ENCODE measurements at places on chromosomes 5 and 9.

DNA sequence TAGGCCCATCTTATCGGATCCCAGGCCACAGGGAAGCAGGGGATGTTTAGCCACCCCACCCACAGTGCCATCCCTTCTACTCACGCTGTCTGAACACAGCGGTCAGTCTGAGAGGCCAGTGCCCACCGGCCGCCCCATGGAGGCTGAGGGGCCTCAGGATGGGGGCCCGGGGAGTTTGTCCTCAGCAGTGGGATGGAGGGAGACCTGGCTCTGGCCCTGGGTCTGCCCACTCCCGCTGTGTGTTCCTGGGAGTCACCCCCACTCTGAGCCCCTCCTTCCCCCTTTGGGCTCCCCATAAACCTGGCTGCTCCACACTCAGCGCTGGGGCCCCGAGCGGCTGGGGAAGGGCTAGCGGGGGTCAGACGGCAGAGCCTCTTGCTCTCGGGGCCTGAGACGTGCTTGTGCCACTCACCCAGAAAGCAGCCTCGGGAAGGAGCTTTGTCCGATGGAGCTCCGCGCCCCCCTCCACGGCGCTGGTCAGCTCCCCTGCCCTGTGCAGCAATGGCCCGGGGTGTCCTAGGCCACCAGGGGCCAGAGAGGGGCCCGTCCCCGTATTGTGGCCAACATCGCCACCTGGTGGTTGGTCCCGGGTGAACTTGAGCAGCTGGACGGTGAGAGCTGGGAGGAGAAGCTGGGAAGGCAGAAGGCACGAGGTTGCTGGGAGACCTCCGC, 10.9 kb upstream of the LAMC3 start:
- DNase-seq: no peak

DNA sequence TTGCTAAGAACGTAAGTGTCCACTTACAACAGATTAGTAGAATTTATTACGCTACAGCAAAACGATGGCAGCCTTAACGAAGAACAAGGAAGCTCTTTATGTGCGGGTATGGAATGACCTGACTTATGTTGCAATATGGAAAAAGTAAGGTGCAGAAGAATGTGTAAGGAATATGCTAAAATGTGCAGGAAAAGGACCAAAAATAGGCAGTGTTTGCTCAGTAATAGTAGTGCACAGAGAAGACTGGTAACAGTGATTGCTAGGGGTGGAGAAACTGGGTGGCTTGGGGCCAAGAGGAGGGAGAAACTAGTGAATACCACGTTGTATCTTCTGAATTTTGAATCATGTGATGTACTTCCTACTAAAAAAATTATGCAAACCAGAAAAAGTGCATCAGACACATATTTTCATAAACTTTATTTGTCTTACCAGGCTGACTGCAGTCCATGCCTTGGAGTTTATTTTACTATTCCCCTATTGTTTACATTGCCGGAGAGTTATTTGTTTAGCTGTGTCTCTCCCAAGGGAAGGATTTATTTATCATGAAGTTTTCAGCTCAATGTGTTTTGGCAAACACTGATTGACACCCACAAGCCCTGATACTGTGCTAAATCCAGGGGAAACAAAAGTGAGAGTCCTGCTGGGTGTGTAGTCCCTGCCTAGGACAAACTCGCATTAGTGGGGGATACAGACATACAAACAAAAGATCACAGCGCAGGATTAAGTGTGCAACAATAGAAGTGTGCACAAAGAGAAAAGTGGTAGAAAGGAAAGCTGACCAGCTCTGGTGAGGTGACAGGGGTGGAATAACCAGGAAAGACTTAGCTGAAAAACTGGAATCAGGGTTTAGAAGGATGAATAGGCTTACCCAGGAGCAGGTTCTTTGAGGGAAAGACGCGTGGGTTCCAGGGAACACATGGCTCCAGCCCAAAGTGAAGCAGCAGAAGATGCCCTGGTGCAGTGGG, 34.0 kb upstream of the ZNF484 start:
- no peak for DNase-seq

GRCh38 chr5:178478370-178478769, 111.8 kb downstream of the COL23A1 start:
- no peak for DNase-seq

GRCh38 chr9:17159469-17159868, 24.6 kb downstream of the CNTLN start:
- no peak for DNase-seq

GRCh38 chr5:76715736-76716455, at the start of gene F2R:
Gene F2R (plus strand): TSS chr5:76716126. CDS start chr5:76716308, 182 bp downstream.
- no peak for DNase-seq

- DNase-seq: no peak
Measured at GRCh38 chr5:28369418-28369817, 1331.0 kb upstream of the CDH9 start.

- no peak for DNase-seq
Measured at GRCh38 chr5:72224946-72225463, 95.0 kb downstream of the MRPS27 start.

DNA sequence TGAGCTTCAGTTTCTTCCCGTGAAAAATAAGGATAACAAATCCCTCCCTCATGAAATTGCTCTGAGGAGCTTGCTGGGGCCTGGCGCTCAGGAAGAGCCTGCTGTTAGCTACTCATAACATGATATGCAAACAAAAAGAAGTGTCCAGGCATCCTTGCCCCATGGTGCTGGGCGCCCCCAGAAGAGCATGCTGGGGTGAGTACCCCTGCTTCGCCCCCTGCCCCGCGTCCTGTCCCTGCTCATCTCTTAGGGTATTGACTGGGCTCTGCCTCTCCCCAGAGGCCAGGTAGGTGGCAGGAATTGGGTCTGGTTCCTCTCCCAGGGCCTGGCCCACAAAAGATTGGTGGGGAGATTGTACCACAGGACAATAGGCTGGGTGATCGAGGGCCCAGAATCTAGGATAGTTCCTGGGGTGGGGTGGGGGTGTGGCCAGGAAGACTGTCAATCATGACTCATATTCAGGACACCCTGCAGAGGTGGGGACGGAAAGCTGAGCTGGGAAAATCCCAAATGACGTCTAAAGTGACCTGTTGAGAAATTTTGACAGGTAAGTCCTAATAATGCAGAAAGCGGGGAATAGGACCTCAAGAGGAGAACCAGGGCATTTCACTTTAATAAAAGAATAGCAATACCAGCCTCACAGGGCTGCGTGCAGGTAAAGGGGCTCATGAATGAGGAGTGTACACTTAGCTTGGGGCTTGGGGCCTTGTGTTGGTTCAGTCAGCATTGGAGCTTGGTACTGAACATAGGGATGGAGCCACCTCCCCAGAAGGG, 8.9 kb downstream of the PITX1 start:
- DNase-seq: no peak

DNA sequence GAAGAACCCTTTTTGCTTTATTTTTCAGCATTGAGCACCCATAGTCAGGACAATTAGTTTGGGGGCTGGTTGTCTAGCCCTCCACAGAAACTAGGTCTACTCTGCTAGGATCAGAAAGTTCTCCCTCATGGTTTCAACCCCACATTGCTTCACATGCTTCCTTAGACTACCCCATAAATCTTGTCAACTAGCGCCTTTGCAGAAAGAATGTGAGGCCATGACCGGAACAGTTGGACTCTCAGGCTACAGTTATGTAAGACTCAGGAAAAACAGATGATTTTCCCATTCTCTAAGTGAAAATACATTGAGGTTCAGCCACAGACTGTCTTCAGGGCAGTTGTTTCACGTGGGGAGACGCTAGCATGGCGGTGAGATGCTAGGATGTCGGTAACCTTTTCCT, 255.6 kb downstream of the NR3C1 start:
- no peak for DNase-seq

DNA sequence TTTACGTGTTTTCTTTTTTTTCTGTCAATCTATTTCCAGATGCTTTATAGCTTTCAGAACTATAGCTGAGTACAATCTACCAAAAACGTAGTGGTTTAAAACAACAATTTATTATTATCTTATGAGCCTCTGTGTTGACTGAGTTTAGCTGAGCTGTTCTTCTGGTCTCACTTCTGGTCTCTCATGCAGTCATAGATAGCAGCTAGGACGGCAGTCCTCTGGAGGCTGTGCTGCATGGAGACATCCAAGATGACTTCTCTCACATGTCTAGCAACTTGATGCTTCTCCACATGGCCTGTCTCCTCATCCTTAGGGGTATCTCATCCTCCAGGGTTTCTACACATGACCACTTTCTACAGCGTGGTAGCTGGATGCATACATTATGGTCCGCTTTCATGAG, 22.0 kb upstream of the RAD23B start:
- no peak for DNase-seq

DNA sequence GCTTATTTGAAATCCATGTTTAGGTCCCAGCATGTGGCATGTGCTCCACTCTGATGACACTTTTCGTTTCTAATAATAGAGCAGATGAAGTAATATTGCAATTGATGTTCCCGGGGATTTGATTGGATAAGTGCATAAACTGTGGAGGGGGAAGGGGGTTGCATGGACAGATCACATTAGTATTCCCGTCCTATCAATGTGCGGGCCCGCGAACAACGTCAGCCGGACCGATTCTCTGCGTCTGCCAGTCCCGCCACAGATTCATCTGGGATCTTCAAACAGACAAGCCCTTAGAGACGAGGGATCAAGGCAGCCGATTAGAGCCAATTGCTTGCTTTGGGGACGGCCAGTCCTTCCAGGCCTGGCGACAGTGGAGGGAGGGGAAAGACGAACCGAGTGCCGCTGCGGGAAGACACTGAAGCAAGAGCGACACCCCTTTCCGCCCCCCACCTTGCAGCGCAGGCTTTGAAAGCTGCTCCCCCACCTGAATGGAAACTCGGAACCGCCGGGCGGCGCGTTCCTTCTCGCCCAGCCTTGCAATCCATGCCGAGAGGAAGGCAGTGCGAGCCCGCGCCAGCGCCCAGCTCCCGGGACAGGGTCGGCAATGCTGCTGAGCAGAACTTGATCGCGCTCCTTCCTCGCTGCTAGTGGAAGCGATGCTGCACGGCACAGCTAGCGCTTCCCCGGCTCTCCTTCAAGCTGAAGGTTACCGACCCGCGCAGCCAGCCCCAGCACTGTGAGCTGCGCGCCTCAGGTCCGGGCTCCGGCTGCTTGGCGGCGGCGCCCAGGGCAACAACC, at the start of gene RGS7BP:
Gene RGS7BP, plus strand, starts transcription at position 247 of the 798 bp plus-strand sequence. CDS start 610 bp downstream, outside the sequence.
- DNase-seq: no peak

DNA sequence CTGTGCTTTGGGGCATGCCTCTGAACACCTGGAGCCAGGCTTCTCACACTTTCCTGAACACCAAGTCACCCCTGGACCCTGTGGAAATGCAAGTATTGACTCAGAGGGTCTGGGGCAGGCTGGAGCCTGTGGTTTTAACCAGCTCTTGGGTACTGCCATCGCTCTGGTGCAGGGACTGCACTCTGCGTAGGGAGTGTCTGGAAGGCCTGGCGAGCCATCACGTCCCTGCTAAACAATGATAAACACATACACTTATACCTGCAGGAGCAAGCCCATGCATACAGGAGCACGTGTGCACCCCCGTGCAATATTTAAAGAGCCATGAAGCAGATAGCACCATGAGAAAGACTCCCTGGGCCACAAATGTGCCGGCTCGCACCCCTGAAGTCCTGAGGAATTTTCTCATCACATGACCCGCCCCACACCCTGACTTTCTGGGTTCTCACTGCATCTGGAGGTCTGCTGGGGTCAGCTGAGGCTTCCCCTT, 267.7 kb downstream of the GADD45G start:
- DNase-seq: no peak

DNA sequence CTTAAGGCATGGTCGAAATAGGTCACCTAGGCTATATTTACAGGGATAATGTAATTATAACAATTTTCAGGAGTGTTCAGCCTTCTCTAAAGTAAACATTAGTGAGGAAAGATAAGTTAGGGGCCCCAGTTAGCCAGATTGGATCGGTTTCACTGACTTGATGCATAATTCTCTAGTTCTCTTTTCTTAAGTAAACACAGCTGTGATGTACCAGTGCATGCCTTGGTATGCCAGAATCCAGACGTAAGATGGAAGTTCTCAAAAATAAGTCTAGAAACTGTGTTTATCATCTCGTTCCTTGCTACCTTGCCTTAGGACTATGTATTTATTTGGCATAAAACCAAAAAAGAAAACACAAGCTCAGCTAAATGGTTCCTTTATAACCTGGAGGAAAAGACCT, 442.2 kb upstream of the CLINT1 start:
- no peak for DNase-seq

DNA sequence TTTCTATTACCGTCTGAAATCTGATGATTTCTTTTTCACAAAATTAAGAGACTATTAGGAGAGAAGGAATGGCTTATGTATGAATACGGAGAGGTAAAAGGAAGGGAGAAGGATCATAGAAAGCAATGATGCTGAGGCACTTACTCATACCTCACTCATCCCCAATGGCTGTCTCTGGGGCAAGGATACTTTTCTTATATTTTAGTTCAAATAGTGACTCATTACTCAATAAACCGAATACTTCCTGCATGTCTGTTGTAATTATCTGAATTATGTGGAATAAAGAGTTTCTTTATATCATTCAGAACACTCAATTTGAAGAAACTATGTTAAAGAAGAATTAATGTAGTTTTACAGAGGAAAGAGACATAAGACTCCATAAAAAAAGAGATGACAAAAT, 284.5 kb upstream of the NUDT12 start:
- DNase-seq: no peak

DNA sequence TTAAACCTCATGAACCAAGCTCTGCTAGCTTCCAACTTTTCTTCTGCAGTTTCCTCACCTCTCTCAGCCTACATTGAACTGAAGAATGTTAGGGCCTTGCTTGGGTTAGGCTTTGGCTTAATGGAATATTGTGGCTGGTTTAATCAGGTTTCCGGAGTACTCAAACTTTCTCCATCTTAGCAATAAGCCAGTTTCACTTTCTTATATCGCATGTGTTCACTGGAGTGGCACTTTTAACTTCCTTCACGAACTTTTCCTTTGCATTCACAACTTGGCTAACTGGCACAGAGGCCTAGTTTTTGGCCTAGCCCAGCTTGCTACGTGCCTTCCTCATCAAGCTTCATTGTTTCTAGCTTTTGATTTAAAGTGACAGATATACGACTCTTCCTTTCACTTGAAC, 81.0 kb upstream of the MAST4 start:
- DNase-seq: no peak

DNA sequence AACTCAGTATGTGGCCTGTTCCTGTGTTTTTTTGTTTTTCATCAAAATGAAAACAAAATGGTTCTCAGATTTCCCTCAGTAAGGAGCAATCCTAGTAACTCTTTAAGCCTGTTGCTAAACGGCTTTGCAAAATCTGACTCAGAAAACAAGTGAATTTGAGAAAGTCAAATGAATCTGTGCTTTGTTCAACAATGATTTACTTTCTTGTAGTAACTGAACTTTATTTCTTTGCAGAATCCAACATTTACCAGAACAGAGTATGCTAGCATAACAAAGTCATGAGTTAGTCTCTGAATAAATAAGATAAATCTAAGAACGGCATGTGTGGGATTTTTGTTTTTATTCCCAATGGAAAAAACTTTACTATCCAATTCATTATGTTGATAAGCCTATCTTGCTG, 93.8 kb downstream of the OXCT1 start:
- DNase-seq: no peak

- no peak for DNase-seq
Measured at GRCh38 chr5:99460701-99461100, 531.9 kb upstream of the CHD1 start.

- DNase-seq: no peak
Measured at GRCh38 chr5:172648013-172648381, 6.9 kb downstream of the NEURL1B start.

GRCh38 chr5:140635291-140636257, 2.6 kb upstream of the CD14 start:
- no peak for DNase-seq

Data from amniotic stem cell (primary cell).